ENCODE measurements at places on chromosomes 5 and 9.
A peak's percentile ranks its signal among the peaks of the same experiment; 100 is the strongest.

DNA sequence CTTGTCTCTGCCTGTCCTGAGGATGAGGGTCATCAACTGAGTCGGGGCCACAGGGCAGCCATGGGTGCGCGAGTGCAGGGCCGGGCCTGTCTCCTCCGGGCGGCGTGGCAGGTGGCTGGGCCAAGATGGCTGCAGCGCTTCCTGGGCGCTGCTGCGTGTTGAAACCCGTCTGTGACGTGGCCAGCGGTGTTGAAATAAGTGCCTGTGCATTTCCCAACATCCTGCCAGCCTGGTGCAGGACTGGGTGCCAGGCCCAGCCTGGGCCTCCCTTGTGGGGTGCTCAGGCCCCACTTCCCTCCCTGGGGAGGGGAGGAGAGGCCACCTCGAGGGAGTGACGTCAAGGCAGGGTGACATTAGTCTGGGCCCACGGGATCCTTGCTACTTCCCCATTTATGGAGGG is 45.5 kb downstream of the RXRA start:
- no peak for DNase-seq

DNA sequence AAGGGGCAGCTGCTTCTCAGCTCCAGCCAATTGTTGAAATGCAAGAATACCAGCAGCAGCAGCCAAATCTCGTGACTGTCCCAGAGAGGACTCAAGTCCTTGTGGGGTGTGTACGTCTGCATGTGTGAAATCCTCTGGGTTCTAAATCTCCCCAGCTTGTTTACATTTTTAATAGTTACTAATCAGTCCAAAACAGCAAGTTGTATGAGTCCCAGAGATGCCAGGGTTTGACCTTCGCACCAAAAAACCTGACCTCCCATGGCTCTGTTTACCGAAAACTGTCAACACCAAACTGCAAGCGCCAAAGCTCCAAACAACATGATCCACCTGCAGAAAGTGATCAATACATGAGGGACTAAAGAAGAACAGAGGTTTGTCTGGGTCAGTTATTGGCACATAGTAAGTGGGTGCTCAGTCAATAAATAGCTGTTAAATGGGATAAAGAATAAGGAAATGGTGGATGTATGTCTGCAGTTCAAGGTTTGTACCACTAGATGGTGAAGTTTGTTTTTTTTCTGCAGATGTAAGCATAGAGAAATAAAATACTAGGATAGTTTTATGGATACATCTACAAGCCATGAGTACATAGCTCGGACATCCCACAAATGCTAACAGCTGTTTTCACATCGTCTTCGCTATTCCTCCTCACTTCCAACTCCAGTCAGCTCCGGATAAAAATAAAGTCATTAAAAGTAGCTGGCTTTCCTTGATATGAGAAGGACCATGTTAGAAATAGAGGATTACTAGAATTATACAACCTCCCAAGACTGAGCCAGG is 85.3 kb upstream of the ADRB2 start:
- DNase-seq, result peak; percentile 71

DNA sequence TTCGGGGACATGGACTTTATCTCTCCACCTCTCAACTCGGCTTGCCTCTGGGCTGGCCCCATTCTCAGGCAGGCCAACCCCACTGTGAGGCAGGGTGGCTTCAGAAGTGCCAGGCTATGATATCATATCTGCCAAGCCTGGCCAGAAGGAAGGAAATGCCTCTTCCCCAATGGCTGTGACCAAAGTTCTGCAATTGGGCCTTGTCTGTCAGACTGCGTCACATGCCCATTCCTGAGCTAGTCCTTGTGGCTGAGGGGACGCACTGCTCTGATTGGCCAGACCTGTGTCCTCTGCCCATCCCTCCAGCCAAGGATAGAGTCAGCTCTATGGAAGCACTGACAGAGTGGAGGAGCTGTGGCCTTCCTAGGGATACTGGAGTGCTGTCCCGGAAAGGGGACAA is 11.9 kb downstream of the SMIM23 start:
- peak; percentile 73 for DNase-seq

DNA sequence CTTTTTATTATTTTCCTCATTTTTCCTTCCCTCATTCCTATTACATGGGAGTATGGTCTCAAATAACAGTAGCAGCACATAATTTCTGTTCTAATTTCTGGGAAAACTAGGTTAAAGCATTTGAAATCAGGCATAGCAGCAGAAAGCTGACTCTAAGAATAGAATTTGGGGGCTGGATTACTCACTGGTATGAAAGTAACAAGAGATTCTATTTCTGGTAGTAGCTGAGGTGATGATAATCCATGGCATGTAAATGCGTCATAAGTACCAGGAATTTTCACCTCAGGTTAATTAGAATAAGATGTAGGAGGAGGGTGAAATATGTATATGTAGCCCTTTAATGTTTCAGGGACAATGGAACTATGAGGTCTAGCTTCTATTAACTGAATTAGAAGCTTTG is 662.0 kb downstream of the PTPRD start:
- no peak for DNase-seq

GRCh38 chr5:146218168-146218567 is 14.8 kb downstream of the RBM27 start:
- DNase-seq, result peak; percentile 55

DNA sequence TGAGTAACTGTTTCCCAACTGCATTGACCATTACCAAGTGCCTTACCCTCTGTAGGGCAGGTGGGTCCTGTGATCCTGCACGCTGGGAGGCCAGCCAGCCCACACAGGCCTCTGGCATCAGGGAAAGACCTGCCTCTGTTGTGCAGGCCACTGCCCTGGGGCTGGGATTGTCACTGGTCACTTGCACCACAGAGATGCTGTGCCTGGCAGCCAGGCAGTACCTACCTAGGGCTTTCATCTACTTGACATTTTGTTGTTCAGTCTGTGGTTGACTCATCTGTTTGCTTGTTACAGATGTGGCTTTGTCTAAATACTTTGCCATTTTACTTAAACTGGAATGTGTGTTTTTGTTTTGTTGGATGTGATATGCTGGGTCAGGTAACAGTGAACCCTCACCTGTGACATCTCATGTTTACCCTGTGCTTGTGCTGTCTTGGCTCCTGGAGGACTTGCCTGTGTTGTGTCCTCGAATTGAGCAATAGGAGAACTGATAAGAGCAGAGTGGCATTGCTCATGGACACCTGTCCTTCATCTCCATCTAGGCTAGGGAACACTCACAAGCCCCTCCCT is 32.8 kb downstream of the SECISBP2 start:
- no peak for DNase-seq

DNA sequence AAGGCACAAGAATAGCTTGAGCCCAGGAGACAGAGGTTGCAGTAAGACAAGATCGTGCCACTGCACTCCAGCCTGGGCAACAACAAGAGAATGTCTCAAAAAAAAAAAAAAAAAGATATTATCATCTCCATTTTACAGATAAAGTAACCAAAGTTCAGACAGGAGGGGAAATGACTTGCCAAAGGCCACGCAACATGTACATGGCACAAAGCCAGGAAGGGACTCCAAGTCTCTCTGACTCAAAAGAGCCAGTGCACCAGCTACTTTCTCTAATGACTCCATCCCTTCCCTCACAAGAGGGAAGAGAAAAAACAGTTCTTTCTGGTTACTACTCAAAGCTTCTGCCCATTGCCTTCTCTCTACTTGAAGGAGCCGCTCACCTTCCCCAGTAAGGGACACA is 34.1 kb downstream of the SIL1 start:
- peak; percentile 88 for DNase-seq

DNA sequence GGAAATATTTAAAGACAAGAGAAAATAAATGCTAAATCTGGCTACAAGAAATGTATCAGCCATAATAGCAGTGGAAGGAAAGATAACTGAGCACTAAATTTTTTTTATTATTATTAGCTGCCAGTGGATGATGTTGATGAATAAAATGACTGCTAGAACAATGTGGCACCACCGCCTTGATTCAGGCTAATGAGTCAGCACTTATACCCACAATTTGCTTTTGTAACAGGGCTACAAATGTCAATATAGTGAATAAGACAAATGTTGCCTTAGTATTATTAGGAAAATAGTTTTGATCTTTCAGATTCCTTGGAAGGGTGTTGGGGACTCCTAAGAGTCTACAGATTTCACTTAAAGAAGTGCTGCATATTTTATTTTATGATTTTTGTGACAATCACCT is 555.2 kb upstream of the GRAMD2B start:
- no peak for DNase-seq

DNA sequence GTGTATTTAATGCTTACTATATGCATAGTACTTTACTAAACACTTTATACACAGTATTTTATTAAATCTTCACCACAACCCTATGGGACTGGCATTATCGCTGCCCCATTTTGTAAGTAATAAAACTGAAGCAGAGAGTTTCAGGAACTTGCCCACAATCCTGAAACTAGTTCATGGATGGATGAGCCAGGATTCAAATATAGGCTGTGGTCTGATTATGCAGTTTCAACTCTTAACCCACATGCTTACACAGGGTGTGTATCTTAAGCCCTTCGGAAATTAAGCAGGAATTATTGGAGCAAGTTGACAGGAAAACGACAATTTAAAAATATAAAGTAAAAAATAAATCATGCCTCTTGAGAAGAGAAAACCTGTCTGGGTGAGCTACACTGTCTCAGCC is 109.0 kb downstream of the ATP10B start:
- DNase-seq, result no peak

GRCh38 chr5:125310749-125311148 is 564.3 kb upstream of the ZNF608 start:
- no peak for DNase-seq

DNA sequence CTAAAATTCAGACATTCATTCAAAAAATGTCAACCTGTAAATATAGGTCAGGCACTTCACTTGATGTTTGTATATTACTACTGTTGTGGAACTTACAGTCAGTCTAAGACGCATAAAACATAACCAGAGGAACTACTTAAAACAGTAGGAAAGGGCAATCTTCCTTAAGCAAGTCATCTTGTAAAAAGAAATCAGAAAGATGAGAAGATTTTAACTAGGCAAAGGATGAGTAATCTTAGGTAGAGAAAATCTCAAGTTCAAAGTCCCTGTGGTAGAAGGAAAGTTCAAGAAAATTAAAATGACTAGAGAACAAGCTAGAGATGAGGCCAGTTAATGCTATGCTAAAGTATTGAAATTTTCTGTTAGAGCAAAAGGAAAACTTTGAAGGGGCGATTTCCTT is 152.4 kb downstream of the RAPGEF6 start:
- no peak for DNase-seq

GRCh38 chr9:136434580-136435169 is 5.0 kb downstream of the INPP5E start:
- DNase-seq, result no peak

DNA sequence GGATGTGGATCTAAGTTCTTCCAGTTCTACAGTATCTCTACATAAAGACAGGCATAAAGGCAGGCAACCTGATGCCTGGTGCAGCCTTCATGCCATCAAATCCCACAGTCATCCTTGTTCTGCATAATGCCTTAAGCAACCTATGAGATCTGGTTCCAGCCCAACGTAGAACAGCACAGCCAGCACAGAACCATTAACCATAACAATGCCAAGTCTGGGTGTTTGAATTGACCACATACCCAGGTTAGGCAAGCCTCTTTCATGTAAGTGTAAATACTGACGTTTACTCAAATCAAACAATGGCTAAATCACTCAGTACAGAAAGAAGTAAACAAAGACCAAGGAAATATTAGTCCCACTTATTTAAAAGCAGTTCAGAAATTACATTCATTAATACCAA is 195.0 kb downstream of the ADAMTSL1 start:
- no peak for DNase-seq

DNA sequence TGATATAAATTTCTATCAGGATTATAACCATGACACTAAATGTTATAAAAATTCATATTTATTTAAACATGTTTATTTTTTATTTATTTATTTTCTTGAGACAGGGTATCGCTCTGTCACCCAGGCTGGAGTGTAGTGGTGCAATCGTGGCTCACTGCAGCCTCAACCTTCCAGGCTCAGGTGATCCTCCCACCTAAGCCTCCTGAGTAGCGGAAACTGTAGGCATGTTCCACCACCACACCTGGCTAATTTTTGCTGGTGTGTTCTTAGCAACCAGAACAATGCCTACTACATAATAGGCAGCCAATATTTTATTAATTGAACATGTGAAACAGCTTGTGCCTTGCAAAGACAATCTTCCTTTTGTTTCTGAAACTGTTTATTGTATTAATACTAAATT is 6.5 kb upstream of the PTBP3 start:
- DNase-seq, result no peak

DNA sequence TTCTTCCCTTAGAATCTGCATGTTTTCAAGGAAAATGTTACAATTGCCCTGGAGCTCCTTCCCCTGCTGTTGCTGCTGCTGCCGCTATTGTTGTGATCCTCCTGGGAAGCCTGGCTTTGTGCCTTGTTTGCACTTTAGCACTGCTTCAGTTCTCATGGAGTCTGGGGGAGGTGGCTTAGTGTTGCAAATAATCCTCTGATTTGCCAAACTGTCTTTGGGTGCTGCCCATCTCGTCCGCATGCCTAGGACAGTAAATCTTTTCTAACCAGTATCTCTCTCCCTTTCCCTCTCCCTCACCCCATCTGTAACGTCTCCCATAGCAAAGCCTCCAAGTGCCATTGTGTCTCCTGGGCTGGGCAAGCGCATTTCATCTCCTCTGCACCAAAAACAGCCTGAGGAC is 30.3 kb downstream of the FAM240B start:
- DNase-seq, result no peak

- no peak for DNase-seq
Measured at GRCh38 chr9:123453076-123453667, 97.2 kb downstream of the CRB2 start.

- DNase-seq, result no peak
Measured at GRCh38 chr5:133122711-133123110, 70.9 kb downstream of the HSPA4 start.

DNA sequence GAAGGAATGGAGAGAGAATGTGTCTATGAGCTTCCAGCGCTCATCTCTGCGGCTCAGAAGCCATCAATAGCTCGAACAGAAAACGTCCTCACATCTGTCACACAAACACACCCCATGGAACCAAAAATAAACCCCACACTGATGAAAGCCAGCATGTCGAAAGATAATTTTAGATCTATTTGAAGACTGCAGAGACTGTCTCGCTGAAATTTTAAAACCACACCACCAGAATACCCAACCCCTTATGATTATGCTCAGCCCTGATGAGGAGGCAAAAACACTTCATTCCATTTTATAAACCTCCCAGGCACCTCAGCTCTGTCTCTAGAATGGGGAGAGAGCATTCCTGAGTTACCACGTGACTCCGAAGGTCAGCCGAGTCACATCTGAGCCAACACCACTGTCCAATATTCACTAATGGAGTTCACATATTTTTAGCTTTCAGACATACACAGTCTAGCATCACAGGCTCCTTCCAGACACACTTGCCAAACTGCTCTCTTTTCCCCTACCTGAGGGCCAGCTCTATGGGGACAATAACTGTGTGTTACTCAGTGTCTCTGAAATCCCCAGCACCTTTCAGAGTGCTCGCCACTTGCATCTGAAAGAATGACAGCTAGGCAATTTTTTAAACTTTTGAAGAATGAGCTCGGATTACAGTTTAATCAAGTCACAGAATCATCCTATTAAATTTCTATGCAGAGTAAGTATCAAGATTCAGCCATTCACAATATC is 63.2 kb downstream of the SERINC5 start:
- DNase-seq, result no peak

Data from hematopoietic multipotent progenitor cell treated with erythropoietin and hydrocortisone succinate and interleukin-3 and kit ligand, for 6 days (in vitro differentiated cells).